ENCODE measurements at places on chromosomes 1 and 21.

DNA sequence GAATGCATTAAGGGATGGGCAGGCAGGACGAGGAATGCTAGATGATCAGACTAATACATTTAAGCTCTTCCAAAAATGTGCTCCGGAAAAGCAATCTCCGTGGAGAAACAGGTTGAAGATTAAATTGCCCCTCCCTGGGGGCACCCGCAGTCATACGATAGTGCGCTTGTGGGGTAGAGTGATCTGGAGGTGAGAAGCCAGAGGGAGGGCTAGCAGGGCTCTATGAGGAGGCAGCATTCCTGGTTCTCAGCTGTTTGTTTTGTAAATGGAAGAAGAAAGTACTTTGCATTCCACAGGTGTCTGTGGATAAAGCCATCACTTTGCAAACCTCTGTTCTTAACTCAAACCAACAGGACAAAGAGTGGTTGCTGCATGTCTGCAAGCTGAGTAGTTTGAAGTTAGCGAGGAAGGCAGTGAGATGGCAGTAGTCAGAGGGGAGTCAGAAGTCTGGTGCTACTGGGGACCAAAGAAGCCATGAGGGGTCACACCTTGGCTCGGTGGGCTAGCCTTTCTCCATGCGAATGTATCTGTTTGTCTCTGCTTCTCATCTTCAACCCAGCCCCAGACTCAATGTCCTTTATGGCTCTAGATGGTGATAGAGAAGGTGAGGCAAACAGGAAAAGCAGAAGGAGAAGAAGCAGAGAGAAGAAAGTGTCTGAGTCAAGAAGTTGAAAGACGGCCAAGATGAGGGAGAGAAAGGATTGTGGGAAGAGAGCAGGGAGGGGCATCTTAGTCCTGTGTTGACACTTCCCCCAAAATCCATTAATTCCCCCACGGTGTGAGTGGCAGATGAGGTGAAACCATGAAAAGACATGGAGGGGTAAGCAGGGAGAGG lies 65.2 kb upstream of the GJA8 start:
- no peak for DNase-seq

GRCh38 chr1:36486439-36487335 lies 4.0 kb upstream of the CSF3R start:
- no peak for DNase-seq

DNA sequence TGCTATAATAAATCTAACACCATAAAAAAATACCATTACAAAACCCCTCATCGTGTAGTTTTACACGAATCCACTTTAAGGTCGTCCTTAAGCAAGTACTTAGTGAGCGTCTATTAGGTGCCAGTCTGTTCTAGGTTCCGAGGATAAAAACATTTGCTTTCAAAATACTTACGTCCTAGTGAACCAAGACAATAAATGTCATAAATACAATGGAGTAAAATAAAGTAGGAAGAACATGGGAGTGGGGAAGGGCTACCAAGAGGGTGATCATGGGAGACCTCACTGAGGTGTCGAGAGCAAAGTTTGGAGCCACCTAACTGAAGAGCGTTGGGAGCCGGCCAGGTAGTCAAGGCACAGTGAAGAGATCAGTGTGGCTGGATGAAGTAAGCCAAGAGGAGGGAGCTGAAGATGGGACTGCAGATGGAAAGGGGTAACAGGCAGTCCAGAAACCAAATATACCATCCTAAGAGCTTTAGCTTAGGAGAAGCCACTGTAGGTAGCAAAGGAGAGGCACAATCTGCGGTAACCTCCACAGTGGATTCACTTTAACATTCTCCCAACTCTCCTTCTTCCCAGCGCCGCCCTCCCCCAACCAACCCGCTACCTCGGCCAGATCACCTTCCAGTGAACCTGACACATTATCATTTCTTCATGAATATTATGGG lies 684 bp downstream of the LTN1 start:
- no peak for DNase-seq

- no peak for DNase-seq
Observed at GRCh38 chr1:193588311-193589082, 402.1 kb upstream of the B3GALT2 start.

- DNase-seq = no peak
Observed at GRCh38 chr1:58443986-58444868, 102.3 kb downstream of the OMA1 start.

DNA sequence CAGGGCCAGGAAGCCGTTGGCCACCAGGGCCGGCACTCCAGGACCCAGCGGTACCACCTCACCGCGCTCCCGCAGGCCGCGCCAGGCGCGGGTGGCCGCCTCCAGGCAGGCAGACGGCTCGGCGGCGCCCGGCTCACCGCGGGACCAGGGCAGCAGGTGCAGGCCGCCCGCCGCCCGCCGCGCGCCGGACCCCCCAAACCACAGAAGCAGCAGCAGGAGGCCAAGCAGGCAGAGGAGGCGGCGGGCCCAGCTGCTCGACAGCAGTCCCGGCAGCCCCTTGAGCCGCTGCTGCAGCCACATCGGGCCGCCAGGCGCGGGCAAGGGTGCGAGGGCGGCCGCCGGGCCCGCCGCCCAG lies 312 bp downstream of the KIAA2013 start:
- DNase-seq = no peak

- no peak for DNase-seq
Observed at GRCh38 chr1:89310505-89310904, 37.8 kb upstream of the GBP5 start.

DNA sequence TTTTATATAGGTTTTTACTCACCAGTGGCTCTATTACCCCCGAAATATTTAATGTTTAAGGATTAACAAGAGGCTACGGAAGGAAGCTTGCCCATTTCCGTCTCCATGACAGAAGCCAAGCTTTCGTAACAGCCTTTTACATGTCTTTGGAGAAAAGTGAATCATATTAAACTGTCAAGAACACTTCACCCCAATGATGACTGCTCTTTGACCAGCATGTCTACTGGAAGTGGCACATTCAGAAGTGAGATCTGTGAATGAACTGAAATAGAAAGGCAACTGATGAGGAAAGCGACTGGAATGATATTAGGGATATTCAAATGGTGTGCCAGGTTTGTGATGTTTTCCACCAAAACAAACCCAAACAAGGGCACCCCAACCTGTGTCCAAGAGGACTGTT lies 8.5 kb upstream of the PRDM15 start:
- DNase-seq = no peak

DNA sequence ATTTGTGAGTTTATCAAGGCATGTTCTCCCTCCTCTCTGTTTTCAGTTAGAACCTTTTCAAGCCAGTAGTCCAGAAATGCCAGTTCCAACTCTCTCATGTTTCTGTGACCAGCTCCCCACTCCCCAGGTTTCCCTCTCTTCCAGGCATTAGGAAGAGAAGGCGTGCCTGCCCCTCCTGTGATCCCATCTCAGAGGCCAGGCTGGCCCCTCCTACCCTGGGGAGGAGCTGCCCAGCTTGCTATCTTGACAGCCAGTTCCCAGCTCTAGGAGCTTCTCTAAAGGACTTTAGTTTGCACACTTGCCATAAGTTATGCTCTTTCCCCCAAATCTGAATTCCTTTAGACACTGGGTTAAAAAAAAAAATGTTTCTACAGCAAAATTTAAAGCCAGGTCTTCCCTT lies 8.9 kb downstream of the HYI start:
- no peak for DNase-seq

DNA sequence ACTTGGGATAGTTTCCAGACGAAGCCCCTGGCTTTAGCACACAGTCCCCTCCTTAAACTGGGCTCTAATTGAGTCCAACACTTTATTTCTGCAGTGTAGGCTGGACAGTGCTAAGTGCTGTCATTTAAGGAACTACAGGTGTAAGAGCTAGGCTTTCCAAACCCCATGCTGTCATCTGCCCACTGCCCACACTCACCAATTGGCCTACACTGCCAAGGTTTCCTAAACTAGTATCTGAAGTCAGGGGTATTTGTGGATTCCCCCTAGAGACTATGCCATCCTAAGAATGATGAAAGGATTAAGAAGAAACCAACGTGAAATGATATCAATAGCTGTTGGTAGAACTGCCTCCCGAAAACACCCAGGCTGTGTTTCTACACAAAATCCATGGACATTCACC lies 160.9 kb downstream of the TBX15 start:
- DNase-seq = no peak

GRCh38 chr1:2310332-2311183 lies 80.8 kb downstream of the MORN1 start:
- DNase-seq = no peak

GRCh38 chr1:2230781-2231531 lies 2.8 kb downstream of the SKI start:
- DNase-seq = no peak

DNA sequence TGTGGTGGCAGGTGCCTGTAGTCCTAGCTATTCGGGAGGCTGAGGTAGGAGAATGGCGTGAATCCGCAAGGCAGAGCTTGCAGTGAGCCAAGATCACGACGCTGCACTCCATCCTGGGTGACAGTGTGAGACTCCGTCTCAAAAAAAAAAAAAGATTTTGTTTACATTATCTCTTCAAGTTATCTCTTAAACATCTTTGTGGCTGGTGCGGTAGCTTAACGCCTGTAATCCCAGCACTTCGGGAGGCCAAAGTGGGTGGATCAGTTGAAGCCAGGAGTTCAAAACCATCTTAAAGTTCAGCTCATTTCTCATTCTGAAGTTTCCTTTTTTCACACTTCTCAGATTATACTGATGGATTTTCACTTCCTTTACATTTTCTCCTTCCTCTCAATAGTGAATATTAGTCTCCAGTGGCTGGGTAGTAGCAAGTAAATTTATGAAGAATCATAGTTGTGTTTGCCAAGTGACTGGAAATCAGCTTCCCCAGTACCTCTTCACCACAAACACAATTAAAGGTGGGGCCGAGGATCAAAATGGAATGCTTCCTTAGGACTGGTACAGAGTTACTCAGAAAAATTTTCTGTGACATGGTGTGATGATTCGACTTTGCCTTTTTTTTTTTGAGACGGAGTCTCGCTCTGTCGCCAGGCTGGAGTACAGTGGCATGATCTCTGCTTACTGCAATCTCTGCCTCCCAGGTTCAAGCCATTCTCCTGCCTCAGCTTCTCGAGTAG lies 13.8 kb downstream of the PIP5K1A start:
- no peak for DNase-seq

DNA sequence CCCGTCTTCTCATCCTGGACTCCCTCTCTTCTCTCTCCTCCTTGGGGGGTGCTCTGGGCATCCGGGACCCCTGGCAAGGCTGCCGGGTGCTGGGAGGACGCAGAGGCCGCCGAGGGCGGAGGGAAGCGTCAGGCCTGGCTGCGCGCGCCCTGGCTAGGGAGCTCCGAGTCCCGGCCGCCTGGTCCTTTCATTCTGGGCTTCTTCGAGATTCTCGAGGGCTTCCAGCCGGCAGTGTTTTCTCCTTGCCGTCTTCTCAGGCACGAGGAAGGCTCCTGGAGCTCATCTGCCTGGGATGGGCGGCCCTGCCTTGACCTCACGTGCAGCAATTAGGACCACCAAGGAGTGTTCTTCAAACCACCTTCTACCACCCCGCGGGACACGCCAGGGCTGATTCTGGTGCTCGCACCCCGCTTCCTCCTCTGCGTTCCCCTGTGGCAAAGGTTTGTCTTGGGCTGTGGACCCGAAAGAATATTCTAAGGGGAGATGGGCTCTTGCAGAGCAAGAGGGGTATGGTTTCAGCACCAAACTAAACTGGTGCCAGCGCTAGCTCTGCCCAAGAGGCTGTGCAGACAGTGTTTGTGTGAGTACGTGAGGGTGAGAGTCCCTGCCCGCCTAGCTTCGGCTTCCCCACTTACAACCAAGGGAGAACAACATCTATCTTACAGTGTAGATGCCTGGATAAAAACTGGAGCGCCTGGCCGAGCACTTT lies 36.5 kb downstream of the PIK3CD start:
- no peak for DNase-seq

- no peak for DNase-seq
Observed at GRCh38 chr1:156826630-156827029, 10.0 kb upstream of the SH2D2A start.

GRCh38 chr1:51526248-51526647 lies 7.2 kb upstream of the EPS15 start:
- no peak for DNase-seq

- no peak for DNase-seq
Observed at GRCh38 chr1:38507563-38507962, 352.0 kb downstream of the RRAGC start.

DNA sequence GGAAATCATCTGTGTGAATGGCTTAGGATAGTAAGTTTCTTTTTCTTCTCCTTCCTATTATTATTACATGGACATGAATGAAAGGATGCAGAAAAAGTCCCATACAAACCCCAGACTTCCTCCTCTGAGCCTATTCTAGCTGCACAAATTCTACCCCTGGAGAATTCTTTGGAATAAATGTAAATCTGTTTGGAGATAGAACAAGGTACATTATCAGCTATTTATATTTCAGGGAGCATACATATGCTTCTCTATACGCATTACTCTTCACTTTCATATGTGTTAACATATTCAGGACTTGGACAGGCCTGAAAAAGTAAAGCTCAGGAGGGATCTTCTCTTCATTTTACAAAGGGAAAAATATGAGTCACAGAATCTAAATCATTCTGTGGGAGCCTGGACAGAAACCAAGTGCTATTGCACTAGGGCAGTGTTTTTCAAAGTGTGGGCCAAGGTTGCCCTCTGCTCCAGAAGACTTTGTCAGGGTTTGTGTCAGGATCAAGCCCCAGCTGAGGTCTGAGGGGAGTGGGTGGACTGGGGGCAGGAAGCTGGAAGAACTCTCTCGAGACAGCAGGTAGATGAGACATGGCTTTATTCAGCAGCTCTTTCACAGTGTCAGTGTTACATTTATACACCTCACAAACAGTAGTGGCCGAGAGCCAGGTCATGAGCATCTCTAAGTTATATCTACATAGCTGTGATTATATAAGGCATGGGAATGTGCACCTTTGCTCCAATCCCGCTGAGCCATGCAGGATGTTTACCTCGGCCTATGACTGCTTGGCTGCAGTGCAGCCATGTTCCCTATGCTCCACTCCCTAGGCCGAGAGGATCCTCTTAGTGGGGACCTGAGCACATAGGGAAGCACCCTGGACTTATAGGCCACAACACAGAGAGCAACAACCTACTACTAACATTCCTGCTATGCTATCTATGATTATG lies 114.3 kb downstream of the GDAP2 start:
- DNase-seq = no peak

DNA sequence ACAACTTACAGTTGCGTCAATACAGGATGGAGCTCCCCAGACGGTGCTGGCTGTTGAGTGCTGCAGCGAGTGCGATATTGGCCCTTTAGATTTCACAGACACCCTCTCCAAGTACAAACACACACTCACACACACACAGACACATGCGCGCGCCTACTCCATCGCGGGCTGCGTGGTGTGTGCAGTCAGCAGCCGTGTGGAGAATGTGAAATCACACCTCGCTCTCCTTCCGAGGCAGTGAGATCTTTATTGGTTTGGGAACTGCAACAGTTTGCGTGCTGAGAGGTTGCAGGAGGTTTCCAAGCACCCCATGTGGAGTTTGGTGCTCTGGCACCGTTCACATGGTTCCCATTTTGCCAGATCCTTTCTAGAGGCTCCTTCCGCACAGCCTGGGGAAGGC lies 372.2 kb downstream of the RRAGC start:
- no peak for DNase-seq
